SW 1271 (cell line): ENCODE measurements at places on chromosomes 1 and 21.

DNA sequence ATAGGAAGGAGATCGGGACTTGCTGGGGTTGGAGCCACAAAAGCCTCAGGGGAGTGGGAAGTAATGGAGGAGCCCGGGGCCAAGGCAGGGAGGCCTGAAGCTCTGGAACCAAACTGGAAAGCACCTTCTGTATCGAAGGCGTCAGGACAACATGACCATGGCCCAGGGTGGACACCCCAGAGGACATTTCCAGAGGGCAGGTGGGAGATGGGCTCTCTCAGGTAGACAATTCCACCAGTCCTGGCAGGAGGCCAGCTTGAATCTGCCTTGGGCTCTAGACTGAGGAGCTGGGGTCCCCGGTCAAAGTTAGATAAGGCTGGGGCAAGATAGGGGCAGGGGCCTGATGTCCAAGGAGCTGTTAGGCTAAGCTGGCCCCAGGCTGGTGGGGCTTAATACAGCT lies 104.9 kb upstream of the EDN2 start:
- no peak for DNase-seq

- DNase-seq: no peak
Measured at GRCh38 chr1:201015551-201016091, 7.9 kb downstream of the KIF21B start.

DNA sequence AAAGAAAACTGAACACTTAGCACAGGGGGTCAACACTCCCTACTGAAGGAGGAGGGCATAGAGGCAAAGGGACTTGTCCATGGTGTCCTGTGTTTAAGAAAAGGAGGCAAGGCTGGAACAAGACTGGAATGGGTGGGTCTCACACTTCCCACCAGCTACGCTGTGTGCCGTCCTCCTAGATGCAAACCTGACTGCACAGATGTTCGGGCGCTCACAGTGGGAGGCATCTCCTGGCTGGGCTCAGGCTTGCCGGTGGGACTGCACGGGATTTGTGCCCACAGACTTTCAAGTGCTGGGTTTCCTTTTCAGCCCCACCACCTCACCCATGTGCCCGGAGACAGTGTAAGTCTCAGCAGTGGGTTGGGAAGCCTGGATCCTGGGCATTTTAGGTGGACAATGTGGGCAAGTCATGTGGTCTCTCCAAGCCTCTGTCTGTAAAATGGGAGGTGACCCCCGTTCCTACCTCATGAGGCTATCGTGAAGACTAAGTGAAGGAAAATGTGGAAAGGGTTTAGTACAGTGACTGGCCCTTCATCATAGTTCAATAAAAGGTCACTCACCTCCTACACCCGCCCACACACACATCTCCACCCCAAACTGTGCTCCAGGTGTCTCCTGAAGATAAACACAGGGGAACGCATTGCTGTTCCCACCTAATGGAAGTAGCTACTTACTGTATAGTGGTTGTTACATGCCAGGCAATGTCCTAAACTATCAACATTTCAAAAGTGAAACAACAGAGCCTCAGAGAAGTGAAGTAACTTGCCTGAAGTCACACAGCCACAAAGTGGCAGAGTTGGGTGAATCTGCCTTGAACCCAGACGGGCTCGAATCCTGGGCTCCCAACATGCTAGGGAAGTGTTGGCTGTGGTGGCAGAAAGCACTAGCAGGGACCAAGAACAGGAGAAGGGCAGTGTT lies 36.0 kb downstream of the ATP1A1 start:
- no peak for DNase-seq

- no peak for DNase-seq
Measured at GRCh38 chr1:8746554-8746953, 70.9 kb downstream of the RERE start.

GRCh38 chr1:6911974-6912373 lies 126.7 kb downstream of the CAMTA1 start:
- no peak for DNase-seq

DNA sequence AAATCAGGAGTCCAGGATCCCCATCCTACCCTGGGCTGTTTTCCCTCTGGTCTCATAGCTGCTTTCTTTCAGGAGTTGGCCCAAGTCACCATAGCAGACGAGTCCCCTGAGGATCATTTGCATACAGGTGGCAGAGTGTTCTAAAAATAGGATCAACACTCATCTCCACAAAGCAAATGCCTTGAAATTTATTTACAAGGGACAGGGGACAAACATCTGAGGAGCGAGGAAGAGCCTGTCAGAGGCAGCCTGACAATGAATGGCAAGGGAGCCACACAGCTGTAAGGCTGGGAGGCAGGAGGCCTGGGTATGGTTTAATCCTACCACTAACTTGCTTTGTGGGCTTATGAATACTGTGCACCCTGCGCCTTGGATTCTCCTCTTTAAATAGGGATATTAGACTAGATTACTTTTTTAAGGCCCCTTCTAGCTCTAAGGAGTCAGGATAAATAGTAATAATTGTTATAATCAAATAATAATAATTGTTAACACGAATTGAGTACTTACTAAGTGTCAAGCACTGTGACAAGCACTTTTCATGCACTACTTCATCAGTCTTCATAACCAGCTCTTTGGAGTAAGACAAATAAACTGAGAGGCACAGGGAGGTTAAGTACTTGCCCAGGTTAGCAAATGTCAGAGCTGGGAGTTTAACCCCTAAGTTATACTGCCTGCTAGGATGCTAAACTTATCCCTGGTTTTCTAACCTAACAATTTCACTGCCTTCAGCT lies 34.5 kb downstream of the RAB3B start:
- no peak for DNase-seq

- DNase-seq: no peak
Measured at GRCh38 chr1:36440044-36440443, 10.2 kb downstream of the OSCP1 start.

DNA sequence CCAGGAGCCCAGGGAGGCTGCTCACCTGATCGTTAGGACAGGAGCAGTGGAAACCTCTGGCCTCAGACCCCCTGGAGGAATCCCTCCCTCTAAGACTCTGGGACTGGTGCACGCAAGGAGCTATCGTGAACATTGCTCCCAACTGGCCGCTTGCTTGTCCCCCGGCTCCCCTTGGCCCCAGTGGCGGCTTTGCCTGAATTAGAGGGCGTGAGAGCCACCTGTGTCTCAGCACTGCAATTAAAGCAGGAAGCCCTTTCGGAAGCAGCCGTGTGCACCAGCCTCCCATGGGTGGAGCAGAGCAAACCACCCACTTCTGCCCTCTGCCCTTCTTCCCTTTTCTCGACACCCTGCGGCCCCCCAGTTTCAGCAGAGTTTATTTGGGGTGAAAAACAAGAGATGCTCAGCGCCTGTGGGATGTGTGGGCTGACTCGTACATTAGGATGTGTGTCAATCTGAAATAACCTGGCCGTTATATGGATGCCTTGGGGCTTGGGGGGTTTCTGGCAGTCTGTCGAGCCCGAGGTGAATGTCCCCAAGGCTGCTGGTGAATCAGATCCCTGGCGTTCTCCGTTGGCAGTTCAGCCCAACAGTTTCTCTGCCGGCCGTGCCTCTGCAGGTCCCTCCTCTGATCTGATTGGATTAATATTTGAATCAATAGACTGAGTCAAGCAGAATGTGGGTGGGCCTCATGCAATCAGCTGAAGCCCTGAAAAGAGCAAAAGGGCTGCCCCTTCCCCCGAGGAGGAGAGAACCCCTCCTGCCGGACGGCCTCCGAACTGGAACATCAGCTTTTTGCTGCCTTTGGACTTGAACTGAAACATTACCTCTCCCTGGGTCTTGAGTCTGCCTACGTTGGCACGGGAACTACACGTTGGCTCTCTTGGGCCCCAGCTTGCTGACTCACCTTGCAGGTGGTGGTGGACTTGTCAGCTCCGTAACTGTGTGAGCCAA lies 7.3 kb upstream of the UMODL1 start:
- DNase-seq: no peak

GRCh38 chr1:19635646-19636045 lies 8.5 kb upstream of the NBL1 start:
- no peak for DNase-seq

- DNase-seq: no peak
Measured at GRCh38 chr1:45337630-45338325, 2.2 kb upstream of the TOE1 start.

- DNase-seq: no peak
Measured at GRCh38 chr1:235500971-235501540, 3.2 kb downstream of the B3GALNT2 start.

DNA sequence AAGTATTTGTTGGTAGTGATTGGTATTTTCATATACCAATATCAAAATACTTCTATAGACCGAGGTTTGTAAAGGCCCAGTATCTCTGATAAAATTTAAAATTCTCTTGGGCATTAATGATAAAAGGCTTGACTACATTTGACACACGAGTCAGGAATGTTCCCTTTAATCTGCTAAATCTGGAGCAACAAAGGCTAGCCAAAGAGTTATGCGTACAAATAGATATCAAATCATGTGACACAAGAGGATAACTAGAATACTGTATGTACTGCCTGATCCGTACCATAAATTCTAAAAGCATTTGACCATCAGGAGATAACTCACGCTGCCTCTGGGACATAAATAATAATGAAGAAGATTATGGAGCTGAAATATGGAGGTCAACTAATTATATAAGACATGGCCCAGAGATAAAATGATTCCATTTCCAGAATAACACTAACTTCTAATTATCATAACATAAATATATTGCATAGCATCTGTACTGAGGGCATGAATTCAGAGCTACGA lies 64.2 kb upstream of the SH3GLB1 start:
- no peak for DNase-seq
